Parietal lobe (tissue), 2 donors: ENCODE measurements at places on chromosomes 2 and 18. TPM values are rescaled to one million over a fixed set of nuclear protein-coding genes. Genes with fewer than 3 reads are reported as not detected.

Gene CYBRD1
- total RNA-seq, result 5.6 TPM

Gene FEV
- total RNA-seq, result not detected

Gene ARHGAP15
- 19.4 TPM for total RNA-seq

Gene ANKRD30B
- 2.2 TPM for total RNA-seq

Gene TSPYL6
- 0.31 TPM for total RNA-seq

Gene GALNT13
- 29.1 TPM for total RNA-seq

Gene UGT1A3
- not detected for total RNA-seq

Gene SPC25
- total RNA-seq, result 5.9 TPM

Gene RPRM
- total RNA-seq, result 71.7 TPM

Gene SP9
- 20.0 TPM for total RNA-seq

Gene PKP4
- 125 TPM for total RNA-seq

Gene PAX3
- not detected for total RNA-seq

Gene DNER
- total RNA-seq, result 93.3 TPM

Gene ADAM23
- 37.2 TPM for total RNA-seq

Gene BOLA3
- total RNA-seq, result 11.3 TPM

Gene MAP3K19
- 1.6 TPM for total RNA-seq

Gene PLEKHM3
- total RNA-seq, result 68.9 TPM
